NCI-H1694 (cell line): ENCODE measurements at places on chromosomes 2 and 18.

DNA sequence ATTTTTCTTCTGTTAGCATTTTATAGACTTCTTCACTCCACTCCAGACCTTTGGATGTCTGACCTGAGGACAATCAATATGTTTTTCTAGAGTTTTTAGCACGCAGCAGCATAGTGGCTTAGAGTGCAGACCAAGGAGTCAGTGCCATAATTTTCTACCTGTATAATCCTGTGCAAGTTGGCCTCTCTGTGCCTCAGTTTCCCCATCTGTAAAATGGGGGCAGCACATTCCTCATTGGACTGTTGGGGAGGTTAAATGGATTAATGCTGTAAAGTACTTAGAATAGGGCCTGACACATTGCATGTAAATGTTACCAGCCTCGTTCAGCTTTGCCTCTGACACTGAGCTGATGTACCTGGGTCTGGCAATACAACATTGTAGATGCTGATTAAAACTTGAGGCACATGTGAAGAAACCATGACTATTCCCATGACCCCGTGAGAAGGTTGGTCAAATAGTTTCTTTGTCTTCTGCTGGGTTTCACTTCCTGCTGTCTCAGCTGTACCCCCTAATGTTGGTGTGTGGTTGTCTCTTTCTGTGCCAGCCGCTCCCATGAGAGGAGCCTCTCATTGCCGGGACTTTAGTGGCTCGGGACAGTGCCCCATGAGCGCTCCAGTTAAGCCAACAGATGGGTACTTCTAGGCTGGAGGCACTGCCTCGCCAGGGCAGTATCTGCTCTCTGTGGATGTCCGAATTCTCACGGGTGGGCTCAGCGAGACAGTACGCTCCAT, 125.3 kb downstream of the SH3RF3 start:
- no peak for DNase-seq

GRCh38 chr18:61435064-61435652, 101.9 kb downstream of the CDH20 start:
- DNase-seq: no peak

- DNase-seq: no peak
Measured at GRCh38 chr2:172377408-172377807, 50.0 kb upstream of the ITGA6 start.

- DNase-seq: no peak
Measured at GRCh38 chr2:128076461-128077106, 14.4 kb upstream of the UGGT1 start.
